GM12878 (cell line): ENCODE measurements at places on chromosomes 12 and 14.
A peak's percentile ranks its signal among the peaks of the same experiment; 100 is the strongest.

GRCh38 chr14:100321473-100322137 lies 1.5 kb upstream of the SLC25A47 start:
- no peak for DNase-seq

- DNase-seq, result no peak
These were observed 23.4 kb upstream of the PRPF39 start for GRCh38 chr14:45060551-45060950.

- no peak for DNase-seq
These were observed 2.2 kb upstream of the DAAM1 start for GRCh38 chr14:59186306-59186705.

- DNase-seq, result no peak
These were observed 52.9 kb upstream of the FERMT2 start for GRCh38 chr14:53003776-53004175.

- DNase-seq, result no peak
These were observed 232.1 kb downstream of the MON2 start for GRCh38 chr12:62698701-62699101.

DNA sequence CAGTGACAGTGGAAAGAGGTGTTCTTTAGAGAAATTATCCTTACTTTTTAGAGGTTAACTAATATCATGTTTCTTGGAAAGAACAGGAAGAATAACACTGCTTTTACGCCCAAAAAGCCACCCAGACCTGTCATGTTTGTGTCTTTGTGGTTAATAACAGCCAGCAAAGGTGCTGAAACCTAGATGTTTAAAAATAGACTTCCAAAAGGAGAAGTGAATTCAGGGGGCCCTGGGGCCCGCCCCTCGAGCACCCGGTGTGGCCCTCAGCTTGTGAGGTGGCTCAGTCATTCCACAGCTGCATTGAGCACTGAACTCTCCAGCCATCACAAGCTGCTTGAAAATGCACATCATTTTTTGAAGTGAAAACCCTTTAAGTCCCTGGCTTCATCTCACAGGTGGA lies 20.8 kb upstream of the AMN start:
- DNase-seq, result peak; percentile 76

GRCh38 chr14:77955816-77956484 lies 156.0 kb downstream of the ADCK1 start:
- no peak for DNase-seq

DNA sequence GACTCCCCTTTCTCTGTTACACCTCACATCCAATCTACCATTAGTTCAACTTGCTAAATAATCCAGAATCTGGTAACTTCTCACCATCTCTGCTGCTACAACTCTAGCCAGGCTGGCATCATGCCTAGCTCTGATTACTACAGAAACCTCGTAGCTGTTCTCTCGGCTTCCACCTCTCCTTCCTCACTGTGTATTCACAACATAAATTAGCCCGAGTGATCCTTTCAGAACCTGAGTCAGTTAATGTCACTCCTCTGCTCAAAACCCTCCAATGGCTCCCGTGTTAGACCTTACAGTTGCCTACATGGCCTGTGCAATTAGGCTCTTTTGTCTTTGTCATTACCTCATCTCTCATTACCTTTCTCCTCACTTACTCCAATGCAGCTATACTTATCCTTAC lies 139.4 kb downstream of the PDE3A start:
- DNase-seq, result no peak

DNA sequence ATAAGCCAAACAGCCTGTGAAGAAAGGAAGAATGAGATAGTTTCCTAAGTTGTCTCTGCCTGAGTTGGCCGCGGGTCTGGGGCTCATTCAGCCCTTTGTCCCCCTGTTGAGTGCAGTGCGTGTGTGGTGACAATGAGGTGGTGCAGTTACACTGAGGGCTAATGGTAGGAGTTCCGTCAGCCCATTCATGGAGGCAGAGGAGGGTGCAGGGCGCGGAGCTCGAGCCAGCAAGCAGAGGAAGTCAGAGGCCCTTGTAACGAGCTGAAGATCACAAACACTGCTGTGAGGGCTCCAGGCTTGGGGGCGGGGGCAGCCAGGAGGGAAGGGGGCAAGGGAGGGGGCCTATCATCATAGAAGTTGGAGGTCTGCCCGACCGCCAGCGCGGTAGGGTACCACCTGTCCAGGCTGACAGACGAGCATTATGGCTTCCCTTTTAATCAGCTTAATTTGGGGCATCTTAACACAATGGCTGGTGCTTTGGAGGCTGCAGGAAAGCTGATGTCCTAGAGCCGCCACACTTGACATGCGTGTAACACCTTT lies 20.5 kb downstream of the CCND2 start:
- DNase-seq, result no peak

DNA sequence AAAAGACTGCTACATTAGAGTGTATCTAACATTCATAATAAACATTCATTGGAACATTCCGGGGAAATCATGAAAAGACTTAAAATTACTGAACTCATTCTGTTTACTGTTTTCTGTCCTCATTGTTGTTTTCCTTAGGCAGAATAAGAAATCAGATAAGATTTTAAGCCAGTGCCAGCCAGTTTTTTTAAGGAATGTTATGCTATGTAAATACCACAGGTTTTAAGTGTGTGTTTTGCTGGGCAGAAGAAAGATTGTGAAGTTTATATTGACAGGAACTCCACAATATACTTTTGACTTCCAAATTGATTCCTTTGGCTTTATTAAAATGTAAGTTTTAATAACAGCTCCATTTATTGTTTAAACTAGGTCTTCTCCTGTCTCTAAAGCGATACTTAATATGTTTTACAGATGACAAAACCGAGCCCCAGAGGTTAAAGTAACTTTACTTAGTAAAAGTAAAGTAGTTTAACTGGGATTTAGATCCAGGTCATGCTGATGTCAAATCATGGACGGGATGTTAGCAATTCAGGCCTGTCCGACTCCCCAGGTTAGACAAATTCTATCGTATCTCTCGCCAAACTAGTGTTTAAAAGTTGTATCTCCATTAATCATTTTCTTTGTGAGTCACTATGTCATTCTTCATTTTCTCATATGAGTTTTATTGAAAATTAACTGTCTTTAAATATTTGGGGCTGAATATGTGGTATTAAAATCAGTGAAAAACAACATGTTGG lies 1.7 kb downstream of the LARP4 start:
- no peak for DNase-seq

- DNase-seq, result no peak
These were observed 20.5 kb downstream of the SLC11A2 start for GRCh38 chr12:51005671-51006070.

GRCh38 chr12:46556105-46556559 lies 183.6 kb upstream of the SLC38A2 start:
- no peak for DNase-seq

- no peak for DNase-seq
These were observed 58.8 kb upstream of the C14orf132 start for GRCh38 chr14:95980402-95980801.

GRCh38 chr12:41293011-41293410 lies 104.9 kb downstream of the PDZRN4 start:
- DNase-seq, result no peak

- DNase-seq, result no peak
These were observed 63.8 kb downstream of the FAR2 start for GRCh38 chr12:29212682-29213403.

GRCh38 chr14:72478471-72478893 lies 415.4 kb downstream of the DPF3 start:
- no peak for DNase-seq

DNA sequence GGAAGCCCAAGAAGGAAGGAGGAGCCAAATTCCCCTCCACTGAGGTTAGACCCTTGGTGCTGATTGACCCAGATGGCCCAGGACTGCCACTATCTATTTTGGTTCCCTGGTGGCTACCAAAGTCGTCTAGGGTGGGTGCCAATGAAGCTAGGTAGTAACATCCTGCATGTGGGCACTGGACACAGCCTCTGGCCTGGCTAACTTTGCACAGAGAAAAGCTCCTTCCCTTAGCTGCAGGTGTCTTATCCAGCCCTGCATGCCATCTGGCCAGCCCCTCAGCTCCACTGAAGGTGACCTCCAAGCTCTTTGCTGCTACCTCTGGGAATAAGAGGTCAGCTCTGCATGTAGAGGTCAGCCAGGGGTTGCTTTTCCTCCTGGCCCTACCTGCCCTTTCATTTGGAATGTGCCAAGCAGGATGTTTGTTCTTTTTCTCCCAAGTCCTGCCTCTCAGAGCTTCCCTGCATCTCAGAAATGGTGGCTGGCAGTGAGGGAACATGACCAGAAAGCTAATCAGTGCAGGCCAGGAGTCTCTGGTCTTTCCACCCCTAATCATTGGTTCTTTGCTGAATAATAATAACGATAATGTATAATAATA lies 34.0 kb downstream of the JDP2 start:
- no peak for DNase-seq

DNA sequence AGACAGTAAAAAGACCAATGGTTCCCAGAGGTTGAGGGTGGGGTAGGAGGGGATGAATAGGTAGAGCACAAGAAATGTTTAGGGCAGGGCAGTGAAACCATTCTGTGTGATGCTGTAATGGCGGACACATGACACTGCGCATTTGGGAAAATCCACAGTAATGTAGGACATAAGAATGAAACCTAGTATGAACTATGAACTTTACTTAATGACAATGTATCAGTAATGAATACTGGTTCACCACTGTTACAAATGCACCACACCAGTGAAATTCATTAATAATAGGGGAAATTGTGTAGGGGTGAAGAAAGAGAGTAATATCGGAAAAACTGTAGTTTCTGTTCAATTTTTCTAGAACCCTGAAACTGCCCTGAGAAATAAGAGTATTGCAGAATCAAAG lies 5.6 kb downstream of the ERH start:
- DNase-seq, result peak; percentile 44

GRCh38 chr12:51334764-51335163 lies 10.8 kb upstream of the BIN2 start:
- no peak for DNase-seq

DNA sequence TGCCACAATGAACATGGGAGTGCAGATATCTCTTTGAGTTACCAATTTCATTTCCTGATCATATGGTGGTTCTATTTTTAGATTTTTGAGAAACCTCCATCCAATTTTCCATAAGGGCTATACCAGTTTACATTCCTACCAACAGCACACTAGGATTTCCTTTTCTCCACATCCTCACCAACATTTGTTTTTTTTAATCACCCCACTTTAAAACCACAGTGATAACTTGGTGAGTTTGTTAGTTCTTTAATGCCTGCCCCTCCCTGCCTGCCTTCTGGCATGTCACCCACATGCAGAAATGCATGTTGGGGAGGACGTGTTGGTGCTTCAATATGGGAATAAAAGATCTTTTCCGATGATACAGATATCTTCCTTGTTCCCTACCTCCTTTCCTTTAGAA lies 167.9 kb downstream of the CAND1 start:
- no peak for DNase-seq

GRCh38 chr12:3361146-3361545 lies 129.9 kb upstream of the PRMT8 start:
- no peak for DNase-seq

DNA sequence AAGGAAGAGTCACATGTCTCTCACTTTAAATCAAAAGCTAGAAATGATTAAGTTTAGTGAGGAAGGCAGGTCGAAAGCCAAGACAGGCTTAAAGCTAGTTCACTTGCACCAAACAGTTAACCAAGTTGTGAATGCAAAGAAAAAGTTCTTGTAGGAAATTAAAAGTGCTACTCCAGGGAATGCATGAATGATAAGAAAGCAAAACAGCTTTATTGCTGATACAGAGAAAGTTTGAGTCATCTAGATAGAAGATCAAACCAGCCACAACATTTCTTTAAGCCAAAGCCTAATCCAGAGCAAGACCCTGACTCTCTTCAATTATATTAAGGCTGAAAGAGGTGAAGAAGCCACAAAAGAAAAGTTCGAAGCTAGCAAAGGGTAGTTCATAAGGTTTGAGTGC lies 193.6 kb downstream of the MSRB3 start:
- no peak for DNase-seq

GRCh38 chr12:19779395-19780056 lies 340.2 kb downstream of the AEBP2 start:
- no peak for DNase-seq

- DNase-seq, result no peak
These were observed 905 bp downstream of the CISTR start for GRCh38 chr12:53750812-53751335.

GRCh38 chr12:1796515-1797010 lies 23.8 kb upstream of the LRTM2 start:
- no peak for DNase-seq

DNA sequence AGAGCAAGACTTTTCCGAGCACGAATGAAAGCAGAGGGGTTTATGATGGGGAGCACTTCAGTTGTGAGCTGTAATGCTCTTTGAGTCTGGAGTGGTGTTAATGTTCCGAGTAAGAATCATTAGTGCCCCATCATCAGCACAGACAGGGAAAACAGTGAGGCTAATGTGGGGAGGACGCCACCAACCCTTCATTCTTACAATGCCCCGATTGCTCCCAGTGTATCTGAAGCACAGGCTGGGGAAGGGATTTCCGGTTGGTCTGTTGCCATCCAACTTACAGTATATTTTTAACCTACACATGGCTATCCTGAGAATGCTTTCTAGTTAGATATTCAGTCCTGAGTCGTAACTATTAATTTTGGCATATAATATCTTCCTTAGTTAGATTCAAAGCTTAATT lies 141.6 kb downstream of the APAF1 start:
- no peak for DNase-seq

- no peak for DNase-seq
These were observed 40.2 kb downstream of the HSP90AA1 start for GRCh38 chr14:102046337-102047278.

GRCh38 chr14:94646481-94646880 lies 34.3 kb downstream of the SERPINA3 start:
- DNase-seq, result no peak

- peak; percentile 90 for DNase-seq
These were observed 117.7 kb downstream of the PRKCH start for GRCh38 chr14:61438860-61439765.

- no peak for DNase-seq
These were observed 511.9 kb downstream of the RPL10L start for GRCh38 chr14:46139649-46140048.

DNA sequence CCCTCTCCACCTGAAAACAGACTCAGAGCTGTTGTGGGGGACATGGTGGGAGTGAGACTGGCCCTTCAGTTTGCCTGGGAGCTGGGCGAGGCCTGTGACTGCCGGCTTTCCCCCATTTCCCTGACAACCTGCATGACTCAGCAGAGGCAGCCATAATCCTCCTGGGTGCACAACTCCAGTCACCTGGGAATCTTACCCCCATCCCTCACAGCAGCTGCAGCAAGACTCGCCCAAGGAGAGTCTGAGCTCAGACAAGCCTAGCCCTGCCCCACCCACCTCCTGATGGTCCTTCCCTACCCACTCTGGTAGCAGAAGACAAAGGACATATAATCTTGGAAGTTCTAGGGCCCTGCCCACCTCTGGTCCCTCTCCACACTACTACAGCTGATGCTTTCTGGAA lies 207.3 kb upstream of the ARID2 start:
- DNase-seq, result no peak

DNA sequence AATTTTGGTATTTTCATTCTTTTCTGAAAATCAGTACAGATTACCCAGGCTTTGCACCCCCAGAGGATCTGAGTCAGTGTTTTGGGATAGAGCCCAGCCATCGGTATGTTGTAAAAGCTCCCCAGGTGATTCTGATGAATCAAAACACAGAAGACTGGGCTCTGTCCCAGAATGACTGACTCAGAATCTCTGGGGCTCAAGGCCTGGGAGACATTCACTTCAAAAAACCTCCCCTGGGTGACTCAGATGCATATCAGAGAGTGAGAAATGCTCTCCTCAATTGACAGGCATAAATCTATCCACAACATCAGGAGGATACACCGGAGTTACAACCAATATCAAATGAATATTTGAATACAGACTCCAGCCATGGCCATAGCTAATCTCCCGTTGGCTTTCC lies 32.6 kb downstream of the SLC35F4 start:
- no peak for DNase-seq
